Caco-2 (cell line): ENCODE measurements at places on chromosomes 13 and 19. TPM values are rescaled to one million over a fixed set of nuclear protein-coding genes. Genes with fewer than 3 reads are reported as not detected.

Gene ZNF841
- 14.9 and 16.7 TPM in 2 replicates for total RNA-seq

Gene ZNF440
- 12.5 and 13.4 TPM in 2 replicates for total RNA-seq

Gene TTC9B
- total RNA-seq: not detected in 2 replicates

Gene CPAMD8
- total RNA-seq: 1.1 and 1.3 TPM in 2 replicates

Gene NDFIP2
- total RNA-seq: 53.3 and 61.2 TPM in 2 replicates
